Neural progenitor cell (in vitro differentiated cells): ENCODE measurements at places on chromosomes 11 and 22.

DNA sequence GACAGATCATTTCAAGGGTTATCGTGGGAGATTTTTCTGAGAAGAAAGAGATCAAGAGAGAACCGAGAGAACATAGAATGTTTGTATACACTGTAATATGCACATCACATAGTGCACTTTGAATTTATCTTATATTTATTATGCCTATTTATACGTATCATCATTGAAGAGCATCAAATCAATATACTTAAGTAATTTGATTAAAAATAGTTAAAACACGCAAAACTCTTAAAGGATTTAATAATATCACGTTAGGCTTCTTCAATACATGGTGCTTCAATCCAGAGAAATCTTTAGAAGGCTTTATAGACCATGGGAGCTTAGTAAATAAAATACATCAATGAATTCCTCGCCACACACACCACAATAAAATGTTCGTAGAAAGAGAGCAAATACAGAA lies 139.5 kb upstream of the C11orf58 start:
- DNase-seq = no peak

DNA sequence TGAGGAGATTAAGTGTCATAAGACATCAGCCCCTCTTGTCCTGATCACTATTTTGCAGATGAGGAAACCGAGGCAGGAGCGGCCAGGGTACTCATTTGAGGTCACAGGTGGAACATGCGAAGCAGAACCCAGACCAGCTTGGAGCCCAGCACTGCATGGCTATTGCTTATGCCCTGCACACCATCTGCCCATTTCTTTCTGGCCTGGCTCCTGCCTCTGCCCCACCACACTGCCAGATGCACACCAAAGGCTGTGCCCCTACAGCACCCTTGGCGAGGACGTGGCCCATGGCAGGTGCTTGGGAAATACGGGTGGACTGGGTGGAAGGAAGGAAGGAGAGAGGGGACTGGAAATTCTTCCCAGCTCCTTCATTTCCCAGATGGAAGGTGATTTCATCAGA lies 222.9 kb downstream of the CTTN start:
- no peak for DNase-seq

- no peak for DNase-seq
Observed at GRCh38 chr11:75308116-75308515, 43.3 kb downstream of the ARRB1 start.

GRCh38 chr11:132933703-132934102 lies 598.6 kb downstream of the OPCML start:
- DNase-seq = no peak
